ENCODE measurements at places on chromosomes 2 and 18.

DNA sequence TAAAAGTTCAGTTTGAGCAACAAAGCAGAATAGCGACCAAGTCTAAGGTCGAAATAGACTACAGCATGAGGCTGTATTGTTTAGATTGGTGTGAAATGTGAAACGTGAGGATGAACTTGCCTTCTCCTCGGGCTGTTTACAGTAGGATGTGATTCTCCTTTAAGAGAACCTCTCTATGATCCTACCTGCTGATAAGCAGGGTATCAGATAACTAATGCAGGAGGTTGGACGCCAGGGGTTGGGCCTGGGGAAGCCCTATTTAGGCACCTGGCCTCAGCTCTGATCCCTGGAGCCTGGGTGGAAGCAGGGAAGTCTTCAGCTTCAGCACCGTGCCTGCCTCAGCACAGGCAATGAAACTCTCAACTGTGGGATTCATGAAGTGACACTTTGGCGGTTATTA lies 11.4 kb downstream of the CRYGD start:
- no peak for DNase-seq

DNA sequence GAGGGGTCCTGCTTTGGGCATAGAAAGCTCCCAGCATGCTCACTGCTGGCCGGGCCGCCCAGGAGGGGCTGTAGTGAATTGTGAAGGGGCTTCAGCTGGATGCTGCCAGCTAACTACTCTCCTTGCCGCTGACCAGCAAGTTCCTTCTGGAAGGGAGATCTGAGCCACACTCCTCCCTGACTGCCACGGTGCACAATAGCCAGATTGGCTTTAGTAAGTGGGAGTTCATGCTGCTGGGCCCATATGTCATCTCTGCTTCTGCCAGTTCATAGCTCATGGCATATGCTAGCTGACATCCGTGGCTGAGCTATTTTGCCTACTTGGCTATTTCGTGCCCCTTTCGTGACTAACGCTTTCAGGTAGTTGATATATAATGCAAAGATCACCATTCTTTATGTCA lies 51.6 kb upstream of the ROCK2 start:
- no peak for DNase-seq

DNA sequence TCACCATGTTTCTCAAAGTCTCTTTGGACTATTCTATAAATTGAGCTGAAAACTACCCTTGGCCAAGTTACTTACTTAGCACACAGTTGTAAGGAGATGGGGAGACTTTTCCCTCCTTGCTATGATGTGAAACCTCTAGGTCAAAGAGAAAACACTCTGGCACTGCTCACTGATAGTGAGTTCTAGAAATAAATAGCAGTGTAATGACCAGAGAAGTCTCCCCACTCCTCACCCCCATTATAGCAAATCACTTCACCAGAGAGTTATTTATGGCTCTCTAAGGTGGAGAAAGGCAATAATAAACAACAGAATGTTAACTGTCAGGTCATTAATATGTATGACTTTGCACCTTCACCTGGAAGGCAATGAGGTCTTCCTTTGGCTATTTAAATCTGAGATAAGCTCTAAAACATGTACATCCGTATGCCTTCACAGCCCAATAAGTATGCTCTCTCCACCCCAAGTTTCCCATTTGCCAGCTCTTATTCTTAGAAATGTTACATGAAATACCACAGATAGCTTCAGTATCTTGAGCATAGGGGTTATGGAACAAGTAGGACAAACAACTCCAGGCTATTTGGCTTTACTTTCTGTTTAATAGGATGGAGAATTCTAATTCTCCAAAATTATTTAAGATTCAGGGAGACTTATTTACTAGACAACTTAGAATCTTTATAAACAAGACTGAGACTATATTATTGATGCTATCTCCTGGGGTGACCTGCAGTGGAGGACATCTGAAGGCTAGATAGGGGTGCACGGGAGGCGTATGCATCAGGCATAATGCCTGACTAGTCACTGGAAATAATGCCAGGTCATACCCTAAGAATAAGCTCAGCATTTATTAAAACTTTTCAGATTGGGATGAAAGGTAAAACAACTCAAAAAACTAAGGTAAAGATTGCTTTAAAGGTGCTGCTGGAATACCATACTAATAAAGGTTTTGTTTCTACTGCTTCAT lies 65.3 kb upstream of the DTNB start:
- no peak for DNase-seq

DNA sequence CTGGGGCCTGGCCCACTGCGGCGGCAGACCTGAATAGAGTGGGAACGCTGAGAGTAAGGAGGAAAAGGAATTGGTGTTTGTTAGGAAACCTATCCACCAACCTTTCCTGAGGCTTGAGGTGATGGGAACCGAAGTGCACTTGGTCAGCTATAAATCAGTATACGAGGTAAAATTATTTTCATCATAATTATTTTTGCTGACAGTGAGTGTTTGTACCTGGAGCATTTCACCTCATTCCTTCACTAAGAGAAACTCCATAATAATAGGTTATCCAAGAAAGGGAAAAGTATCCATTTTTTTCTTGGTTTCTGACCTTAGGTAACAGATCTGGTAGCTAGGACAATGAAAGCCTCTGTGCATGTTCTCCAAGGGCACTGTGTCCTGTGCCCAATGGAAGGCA lies 138.6 kb upstream of the RGPD4 start:
- DNase-seq = no peak

- DNase-seq = no peak
Observed at GRCh38 chr2:26670931-26671460, 21.5 kb upstream of the KCNK3 start.

GRCh38 chr2:59881218-59881617 lies 672.2 kb downstream of the BCL11A start:
- DNase-seq = no peak

- DNase-seq = no peak
Observed at GRCh38 chr2:79112269-79112668, 8.0 kb upstream of the REG1A start.

DNA sequence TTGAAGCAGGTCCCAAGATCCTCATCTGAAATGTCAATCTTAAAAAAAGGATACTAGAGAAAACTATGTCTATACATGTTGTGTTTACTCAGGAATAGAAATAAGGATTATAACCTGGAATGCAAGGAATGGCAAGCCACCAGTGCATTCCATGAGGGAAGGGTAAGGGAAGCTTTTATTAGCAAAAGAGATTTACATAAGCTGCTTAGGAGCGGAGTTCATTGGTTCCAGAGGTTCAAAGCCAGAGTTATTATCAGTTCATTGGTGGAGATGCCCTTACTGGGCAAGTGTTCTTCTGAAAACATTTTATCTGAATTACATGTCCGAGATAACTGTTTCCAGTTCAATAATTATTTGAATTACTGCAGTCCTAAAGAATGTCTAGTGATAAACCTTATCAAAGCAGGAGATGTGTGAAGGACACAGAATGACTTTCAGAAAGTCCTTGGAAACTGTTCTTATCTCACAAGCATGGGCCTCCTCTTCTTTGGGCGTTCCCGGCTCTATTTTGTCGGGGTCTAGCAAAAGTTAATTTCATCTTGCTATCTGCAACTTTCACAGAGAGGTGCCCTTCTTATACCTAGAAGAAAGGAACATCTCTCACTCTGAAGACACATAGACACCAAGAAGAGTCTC lies 23.5 kb downstream of the COMMD1 start:
- DNase-seq = no peak

GRCh38 chr2:149653831-149654445 lies 66.4 kb upstream of the MMADHC start:
- DNase-seq = no peak

- no peak for DNase-seq
Observed at GRCh38 chr2:176648700-176649297, 379.6 kb downstream of the MTX2 start.

- DNase-seq = no peak
Observed at GRCh38 chr2:30446602-30447148, 371 bp upstream of the LCLAT1 start.

GRCh38 chr2:223537115-223537514 lies 65.0 kb downstream of the SCG2 start:
- no peak for DNase-seq

Measured in GM04504 (cell line).